NCI-H2029 treated with DMSO at 0.1 percent for 48 hours (cell line): ENCODE measurements at places on chromosomes 4 and X.

DNA sequence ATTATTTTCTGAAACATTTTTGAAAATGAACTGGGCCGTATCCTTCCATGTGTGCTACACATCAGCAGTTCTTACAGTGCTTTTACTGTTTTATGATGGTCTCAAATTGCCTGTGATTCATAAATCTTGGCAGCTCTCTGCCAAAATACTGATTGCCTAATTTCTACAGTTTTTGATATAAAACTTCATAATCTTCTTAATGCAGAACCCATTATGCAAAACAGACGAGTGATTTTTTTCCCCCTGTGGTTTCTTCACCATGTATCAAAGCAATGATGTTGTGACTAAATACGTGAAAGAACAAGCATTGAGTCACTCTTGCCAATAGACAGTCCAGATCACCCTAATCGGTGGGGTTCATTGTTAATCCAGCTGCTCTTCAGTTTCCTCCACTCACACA lies 156.4 kb upstream of the WDR1 start:
- DNase-seq: no peak

GRCh38 chr4:55020131-55020530 lies 105.3 kb downstream of the KDR start:
- DNase-seq: no peak

GRCh38 chr4:184459413-184459812 lies 14.9 kb downstream of the IRF2 start:
- no peak for DNase-seq

DNA sequence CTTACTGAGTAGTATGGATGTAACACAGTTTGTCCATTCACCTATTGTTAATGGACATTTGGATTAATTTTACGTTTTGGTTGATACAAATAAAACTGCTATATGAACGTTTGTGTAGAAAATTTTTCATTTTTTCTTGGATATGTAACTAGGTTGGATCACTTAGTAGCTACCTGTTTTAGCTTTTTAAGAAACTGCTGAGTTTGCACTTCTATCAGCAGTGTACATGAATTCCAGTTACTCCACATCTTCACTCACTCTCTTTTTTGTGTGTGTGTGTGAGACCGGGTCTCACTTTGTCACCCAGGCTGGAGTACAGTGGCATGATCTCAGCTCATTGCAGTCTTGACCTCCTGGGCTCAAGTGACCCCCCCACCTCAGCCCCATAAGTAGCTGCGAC lies 15.4 kb downstream of the LARP1B start:
- DNase-seq: no peak

DNA sequence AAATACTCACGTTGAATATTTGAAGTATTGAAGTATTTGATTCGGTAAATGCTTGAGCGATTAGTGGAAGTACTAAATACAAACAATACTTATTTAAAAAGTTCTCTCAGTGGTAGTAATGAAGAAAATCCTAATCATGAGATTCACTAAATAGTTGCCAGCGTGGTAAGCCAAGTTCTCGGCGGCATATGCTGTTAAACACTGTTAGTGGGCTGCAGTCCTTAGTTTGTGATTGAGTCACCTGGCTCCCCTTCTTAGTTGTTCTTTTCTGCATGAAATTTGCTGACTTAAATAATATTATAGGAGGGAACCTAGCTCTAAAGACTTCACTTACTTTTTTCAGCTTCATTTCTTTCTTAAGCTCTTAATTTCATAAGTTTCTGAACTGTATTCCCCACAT lies 51.4 kb downstream of the STIM2 start:
- DNase-seq: no peak

DNA sequence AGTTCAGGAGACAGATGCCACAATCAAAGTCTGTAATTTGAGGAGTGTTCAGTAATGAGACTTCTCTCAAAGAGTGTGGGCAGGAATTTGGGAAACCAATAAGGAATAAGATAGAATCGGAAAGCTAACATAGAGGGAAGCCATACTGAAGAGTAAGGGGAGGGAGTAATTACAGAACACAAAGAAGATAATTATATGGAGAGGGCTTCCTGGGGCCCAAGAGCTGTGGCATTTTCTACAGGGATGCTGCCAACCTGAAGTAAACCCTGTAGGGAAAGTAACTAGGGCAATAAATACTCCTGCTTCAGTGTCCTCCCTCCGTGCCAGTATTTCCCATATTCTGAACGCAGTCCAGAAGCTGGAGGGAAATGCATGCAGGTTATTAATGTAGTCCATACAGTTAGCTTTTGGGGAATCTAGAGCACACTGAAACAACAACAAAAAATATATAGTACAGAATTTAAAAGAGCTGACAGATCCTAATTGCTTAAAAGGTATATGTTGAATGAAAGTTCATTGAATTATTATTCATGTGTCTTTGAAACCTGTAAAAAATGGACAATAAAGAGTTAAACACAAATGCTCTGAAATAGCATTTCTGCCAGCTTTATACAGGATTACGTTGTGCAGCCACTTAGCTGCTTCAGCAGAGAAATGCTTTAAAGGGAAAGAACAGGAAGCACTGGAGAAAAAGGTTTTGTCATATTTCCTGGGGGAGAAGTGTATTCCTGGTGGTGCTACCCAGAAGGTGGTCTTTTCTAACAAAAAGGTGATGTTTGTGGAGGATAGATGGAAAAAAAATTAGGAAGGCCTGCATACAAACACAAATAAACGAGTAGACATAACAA lies 48.0 kb downstream of the CXXC4 start:
- DNase-seq: no peak

GRCh38 chr4:144574000-144574399 lies 72.0 kb upstream of the HHIP start:
- DNase-seq: no peak

DNA sequence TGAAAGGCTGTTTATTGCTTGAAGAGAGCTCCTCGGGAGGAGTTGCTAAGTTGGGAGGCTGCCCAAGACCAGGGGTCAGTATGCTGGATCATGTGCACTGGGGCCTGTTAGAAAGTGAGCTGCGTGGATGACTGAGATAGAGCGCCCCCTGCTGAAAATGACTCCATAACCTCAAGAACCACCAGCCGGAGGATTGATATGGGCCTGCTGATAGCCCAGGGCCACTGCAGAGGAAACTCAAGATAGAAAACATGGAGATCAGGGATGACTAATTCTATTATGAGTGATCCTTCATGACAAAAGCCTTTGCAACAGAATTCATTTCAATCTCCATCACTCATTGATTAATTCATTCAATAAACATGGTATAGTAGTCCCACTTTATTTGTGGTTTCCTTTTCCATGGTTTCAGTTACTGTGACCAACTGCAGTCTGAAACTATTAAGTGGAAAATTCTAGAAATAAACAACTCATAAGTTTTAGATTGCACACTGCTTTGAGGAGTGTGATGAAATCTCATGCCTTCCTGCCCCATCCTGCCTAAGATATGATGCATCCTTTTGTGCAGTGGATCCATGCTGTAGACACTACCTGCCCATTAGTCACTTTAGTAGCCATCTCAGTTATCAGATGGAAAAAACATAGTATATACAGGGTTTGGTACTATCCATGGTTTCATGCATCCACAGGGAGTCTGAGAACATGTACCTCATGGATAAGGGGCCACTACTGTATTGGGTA lies 126.7 kb upstream of the MBNL3 start:
- no peak for DNase-seq

DNA sequence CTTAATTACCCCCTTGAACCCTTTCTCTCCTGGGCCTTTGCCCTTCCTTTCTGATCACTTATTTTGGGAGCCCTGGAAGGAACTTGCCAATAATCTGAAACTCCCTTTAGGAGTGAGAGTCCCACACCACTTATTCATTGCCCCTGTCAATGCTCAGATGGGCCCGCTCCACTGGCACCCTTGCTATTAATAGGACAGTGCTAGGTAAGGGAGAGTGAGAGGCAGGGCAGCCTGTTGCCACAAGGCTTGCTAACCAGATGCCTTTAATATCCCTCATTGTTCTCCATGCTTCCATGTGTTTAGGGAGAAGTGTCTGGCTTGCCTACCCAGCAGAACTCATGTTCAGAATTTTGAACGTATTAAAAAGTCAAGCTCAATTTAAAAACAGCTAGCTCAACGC lies 1.7 kb upstream of the NHS start:
- no peak for DNase-seq

GRCh38 chr4:185238750-185239149 lies 29.4 kb downstream of the SNX25 start:
- no peak for DNase-seq

DNA sequence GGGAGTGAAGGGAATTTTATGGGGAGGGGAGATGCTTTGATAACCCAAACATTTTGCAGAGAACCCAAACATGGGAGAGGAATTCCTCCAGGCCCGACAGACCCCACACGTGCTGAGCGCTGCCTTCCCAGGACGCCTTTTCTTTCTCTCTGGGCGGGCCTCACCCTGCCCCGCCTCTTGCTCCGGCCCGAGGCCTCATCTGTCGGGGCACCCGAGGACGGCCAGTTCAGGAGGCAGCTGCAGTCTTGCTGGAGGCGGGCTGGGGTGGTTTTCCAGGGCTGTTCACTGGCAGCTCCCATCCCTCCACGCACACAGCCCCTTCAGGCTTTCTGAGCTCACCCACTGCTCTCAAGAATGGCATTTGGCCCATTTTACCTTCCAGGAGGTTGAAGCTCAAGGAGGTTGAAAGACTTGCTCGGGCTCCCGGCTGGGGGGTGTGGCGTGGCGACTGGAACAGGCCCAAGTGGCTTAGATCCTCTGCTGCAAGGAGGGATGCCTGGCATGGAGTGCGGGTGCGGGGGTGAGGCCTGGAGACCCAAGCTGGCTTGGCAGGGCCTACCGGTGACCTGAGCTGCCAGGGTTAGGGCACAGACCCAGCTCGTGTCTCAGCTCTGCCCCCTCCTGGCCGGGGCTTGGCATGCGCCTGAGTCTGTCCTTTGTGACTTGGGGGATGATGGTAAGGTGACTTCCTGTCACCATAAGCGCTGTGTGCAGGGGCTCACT lies 99.2 kb downstream of the PSAPL1 start:
- peak; percentile 24 for DNase-seq
